ENCODE measurements at places on chromosomes 5 and 9.

DNA sequence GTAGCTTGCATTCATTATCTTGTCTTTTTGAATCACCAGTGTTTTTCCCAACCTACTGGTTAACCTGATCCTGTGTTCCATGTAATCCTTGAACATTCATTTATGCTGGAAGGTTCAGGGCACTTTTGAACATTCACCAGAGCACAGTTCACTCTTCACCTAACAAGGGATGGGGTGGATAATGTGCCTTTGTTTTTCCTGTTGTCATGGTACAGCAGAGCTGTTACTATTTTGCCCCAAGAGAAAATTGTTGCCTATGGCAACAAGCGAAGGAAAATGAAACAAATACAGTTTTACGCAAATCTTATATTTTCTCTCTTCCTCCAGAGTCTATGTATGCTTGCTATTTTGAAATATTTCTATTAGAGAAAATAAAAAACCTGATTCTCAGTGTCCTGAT is 60.3 kb upstream of the RIOK2 start:
- H3K27ac ChIP-seq: no peak overlapping the region
- no peak overlapping the region for H3K4me3 ChIP-seq
- no peaks in the 10 kb centered on the region for H3K4me1 ChIP-seq
- H3K36me3 ChIP-seq: no peaks in the 10 kb centered on the region

DNA sequence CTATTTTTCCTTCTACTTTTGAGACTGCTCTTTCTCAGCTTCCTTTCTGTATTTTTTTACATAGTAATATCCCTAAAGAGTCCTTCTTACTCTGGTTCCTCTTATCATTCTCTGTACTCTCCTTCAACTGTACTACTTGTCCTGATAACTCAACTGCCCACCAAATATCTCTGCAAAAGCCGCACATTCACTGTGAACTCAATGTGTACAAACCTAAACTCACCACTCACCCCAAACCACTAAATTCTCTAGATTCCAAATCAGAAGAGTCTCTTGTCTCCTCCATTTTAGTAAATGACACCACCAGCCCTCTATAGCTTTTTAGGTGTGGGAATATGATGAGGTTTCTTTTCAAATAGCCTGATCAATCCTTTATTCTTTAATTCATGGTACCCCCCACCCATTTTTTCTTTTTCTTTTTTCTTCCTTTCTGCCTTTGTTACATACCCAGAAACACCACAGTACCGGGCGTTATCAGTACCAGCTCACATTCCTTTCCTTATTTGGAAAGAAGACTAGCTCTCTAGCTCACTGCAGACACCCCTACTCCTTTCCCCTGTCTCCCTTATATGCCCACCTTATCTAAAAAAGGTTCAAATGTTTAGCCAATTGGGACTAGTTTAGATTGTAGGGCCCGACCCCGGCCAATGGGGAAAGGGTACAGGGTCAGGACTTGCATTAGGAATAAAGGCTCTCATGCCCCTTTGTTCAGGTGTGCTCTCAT is 63.1 kb upstream of the RANBP6 start:
- H3K4me1 ChIP-seq: no peaks in the 10 kb centered on the region
- H3K27me3 ChIP-seq: no peaks in the 10 kb centered on the region
- H3K36me3 ChIP-seq: no peaks in the 10 kb centered on the region
- no peak overlapping the region for H3K4me3 ChIP-seq
- DNase-seq: no peak
- H3K27ac ChIP-seq: no peak overlapping the region

DNA sequence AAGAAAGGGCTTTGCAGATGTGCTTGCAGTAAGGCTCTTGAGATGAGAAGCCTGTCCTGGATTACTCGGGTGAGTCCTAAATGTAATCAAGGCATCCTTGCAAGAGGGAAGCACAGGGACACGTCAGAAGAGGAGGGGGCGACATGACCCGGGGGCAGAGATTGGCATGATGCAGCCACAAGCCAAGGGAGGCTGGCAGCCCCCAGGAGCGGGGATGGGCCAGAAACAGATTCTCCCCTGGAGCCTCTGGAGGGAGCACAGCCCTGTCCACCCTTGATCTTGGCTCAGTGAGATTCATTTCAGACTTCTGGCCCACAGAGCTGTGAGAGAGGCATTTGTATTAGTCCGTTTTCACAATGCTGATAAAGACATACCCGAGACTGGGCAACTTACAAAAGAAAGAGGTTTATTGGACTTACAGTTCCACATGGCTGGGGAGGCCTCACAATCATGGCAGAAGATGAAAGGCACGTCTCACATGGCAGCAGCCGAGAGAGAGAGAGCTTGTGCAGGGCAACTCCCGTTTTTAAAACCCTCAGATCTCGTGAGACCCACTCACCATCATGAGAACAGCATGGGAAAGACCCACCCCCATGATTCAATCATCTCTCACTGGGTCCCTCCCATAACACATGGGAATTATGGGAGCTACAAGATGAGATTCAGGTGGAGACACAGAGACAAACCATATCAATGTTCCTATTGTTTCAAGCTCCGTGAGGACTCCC is 76.1 kb downstream of the ADAMTS2 start:
- H3K27ac ChIP-seq: no peak overlapping the region
- no peak for DNase-seq
- no peaks in the 10 kb centered on the region for H3K36me3 ChIP-seq
- H3K4me3 ChIP-seq: no peak overlapping the region

DNA sequence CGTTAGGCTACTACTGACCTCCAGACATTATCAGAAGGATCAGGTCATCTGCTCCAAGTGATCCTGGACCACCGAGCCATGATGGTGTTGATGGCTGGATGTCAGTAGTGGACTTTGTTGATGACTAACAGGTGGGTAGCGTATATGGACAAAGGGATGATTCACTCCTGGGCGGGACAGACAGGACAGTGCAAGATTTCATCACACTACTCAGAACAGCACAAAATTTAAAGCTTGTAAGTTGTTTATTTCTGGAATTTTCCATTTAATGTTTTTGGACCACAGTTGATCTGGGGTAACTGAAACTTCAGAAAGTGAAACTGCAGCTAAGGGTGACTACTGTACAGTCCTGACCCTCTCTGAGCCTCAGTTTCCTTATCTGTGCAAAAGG is 12.7 kb downstream of the PDGFRB start:
- no peak overlapping the region for H3K4me3 ChIP-seq
- no peaks in the 10 kb centered on the region for H3K27me3 ChIP-seq
- no peaks in the 10 kb centered on the region for H3K36me3 ChIP-seq
- no peak overlapping the region for H3K27ac ChIP-seq
- no peak for DNase-seq

- no peak overlapping the region for H3K27ac ChIP-seq
- no peaks in the 10 kb centered on the region for H3K36me3 ChIP-seq
Observed at GRCh38 chr5:159178978-159179377, 30.4 kb downstream of the RNF145 start.

DNA sequence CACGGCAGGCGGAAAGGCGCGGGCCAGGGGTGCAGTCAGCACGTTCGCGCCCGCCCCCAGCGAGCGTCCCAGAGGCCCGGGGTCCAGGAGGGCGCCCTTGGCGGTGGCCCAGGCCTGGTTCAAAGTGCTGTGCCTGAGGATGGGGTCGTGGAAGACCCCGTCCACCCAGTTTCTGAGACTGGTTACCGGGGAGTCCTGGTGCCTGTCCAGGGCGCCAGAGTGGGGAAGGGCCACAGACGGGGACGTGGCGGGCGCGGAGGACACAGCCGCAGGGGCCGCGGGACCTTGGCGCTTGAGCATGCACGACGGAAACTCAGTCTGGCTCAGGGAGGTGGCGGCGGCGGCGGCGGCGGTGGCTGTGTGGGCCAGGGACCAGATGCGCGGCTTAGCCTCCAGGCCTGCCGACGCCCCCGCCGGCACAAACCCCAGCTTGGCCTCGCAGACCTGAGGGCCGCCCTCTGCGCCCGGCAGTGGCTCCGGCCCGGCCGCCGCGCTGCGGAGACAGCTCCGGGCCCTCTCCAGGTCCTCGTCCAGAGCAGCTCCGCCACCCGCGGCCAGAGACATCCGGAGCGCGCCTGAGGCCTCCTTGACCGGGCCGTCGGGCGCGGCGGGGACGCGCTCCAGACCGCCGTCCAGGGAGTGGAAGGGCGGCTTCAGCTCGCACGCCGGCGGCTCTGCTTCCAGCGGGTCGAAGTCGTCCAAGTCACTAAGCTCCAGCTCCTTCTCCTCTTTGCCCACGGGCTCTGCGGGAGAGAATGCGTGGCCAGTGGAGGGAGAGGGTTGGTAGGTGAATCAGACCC is 4.5 kb downstream of the IRX4 start:
- H3K27ac ChIP-seq: no peak overlapping the region
- no peaks in the 10 kb centered on the region for H3K4me1 ChIP-seq
- no peaks in the 10 kb centered on the region for H3K36me3 ChIP-seq
- peaks cover 17% of the 10 kb centered on the region for H3K27me3 ChIP-seq
- no peak overlapping the region for H3K4me3 ChIP-seq

DNA sequence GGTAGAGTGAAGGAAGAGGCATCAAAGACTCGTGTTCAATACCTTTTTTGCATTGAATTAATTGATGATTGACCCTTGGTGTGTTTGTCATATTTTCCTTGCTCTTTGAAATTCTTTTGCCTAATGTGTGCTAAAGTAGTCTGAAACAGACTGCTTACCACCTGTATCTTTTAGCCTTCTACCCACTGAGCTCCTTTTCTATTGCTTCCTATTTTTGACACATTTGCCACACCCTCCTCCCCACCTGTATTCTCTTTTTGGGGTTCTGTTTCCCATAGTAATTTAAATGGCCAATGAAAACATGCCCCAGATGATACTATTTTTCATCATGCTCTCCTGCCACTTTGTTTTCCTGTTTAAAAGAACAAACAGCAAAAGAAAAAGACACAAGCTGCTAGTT is 78.5 kb downstream of the ZCCHC7 start:
- no peaks in the 10 kb centered on the region for H3K27me3 ChIP-seq
- no peak overlapping the region for H3K4me3 ChIP-seq
- no peaks in the 10 kb centered on the region for H3K36me3 ChIP-seq
- H3K4me1 ChIP-seq: peaks cover 34% of the 10 kb centered on the region
- DNase-seq: no peak

GRCh38 chr9:111895996-111896941 is at the start of gene UGCG:
TSS of gene UGCG (plus strand) at chr9:111896814. CDS start at chr9:111897216, 402 bp downstream.
- peak within 1 kb of the TSS; percentile 87 for H3K4me3 ChIP-seq
- H3K4me1 ChIP-seq: peaks cover 57% of the 10 kb centered on the region
- H3K36me3 ChIP-seq: no peaks in the 10 kb centered on the region
- peak within 1 kb of the TSS; percentile 70 for H3K27ac ChIP-seq
- H3K27me3 ChIP-seq: no peaks in the 10 kb centered on the region

DNA sequence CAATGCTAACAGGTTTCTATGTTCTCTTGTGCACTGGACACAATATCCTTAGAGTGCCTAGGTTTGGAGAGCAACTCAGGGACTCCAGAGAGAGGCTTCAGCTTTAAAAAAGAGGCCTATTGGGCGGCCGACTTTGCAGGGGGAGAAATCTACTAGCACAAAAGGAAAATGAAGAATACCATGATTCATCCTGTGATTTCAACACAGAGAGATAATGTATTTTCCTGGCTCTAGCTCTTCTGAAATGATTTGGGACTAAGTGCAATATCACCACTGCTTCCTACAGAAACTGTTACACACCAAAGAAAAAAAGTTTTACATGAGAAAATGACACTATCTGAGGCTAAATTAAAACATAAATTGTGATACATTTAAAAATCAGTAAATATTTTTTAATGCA is 146.1 kb upstream of the TSLP start:
- no peak overlapping the region for H3K4me3 ChIP-seq
- H3K4me1 ChIP-seq: no peaks in the 10 kb centered on the region
- no peak overlapping the region for H3K27ac ChIP-seq

DNA sequence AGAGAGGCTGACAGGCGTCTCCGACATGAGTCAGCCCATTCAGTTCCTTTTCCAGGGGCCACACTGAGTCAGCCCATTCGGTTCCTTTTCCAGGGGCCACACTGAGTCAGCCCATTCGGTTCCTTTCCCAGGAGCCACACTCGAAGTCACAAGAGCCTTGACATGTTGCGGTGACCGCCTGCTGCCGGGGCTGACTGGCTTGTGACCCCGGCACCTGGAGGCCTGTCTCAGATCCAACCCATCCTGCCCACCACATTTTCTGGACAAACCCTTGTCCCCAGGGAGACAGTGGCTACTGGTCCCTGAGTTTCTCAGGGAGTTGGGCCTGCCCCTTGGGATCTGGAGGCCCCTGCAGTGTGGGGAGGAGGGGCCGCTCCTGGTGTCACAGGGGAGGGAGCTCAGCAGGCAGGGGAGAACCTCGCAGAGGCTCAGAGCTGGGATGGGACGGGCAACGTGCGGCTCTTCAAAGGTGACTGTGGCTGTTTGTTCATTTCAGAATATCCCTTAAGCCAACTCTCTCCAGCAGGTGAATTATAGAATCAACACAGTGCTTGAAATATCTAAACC is 40.5 kb upstream of the LPCAT1 start:
- no peak overlapping the region for H3K4me3 ChIP-seq
- H3K27me3 ChIP-seq: no peaks in the 10 kb centered on the region
- no peaks in the 10 kb centered on the region for H3K36me3 ChIP-seq
- no peak overlapping the region for H3K27ac ChIP-seq
- no peak for DNase-seq

DNA sequence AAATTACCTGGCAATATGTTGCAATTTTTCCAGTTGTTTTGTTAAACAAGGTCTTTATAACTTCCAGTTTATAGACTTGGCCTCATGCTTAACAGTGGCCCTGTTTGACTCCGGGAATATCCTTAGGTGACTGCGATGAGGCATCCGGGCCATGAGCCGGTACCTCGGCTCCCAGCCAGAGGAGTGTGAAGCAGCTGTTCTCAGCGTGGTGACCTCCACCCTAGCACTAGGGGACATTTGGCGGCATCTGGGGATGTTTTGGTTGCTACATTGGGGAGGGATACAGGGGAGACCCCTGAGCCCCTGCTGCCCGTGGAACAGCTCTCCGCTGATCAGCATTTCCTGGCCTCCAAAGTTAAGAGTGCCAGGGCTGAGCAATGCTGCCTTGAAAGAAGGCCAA is 533.4 kb downstream of the IRX1 start:
- no peak for DNase-seq
- no peaks in the 10 kb centered on the region for H3K27me3 ChIP-seq
- H3K36me3 ChIP-seq: no peaks in the 10 kb centered on the region
- no peak overlapping the region for H3K27ac ChIP-seq
- H3K4me1 ChIP-seq: no peaks in the 10 kb centered on the region

All from CD4-positive, alpha-beta memory T cell (primary cell).